ENCODE measurements at places on chromosomes 7 and 10.

GRCh38 chr7:105673367-105674084 lies 92.2 kb upstream of the EFCAB10 start:
- DNase-seq, result peak; percentile 38

DNA sequence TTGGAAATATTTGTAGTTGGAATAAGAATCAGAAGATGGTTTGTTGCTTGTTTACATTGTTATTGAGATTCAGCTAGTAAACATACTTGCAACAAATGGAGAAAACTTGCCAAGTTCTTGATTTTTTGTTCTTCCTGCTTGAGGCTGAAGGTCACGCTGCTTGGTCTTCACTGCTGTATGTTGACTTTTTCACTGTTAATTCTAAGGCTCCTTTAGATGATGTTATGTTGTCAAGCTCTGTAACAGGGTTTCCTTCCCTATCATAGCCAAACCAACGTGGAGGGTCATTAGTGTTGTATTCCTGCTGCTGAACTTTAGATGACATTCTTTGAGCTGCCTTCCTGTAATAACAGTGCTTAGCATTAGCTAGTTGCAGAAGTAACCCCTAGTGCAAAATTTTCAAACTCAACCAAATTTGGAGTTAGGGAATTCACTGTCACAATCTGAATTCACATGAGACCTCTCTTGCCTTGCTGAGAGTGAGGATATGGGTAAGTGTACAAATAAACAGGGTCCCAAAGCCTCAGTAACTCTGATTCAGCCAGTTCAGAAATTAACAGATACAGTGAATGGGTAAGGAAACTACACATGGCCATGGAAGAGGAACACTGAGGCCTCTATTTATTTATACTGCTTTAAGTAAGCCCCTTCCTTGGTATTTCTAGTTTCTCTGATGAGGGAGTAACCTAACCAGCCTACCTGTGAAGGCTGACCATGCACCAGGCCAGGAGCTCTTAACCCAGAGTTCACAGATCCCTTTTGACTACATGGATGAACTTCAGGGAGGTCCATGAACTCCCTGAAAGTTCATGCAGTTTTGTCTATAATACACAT lies 64.6 kb downstream of the FAM185A start:
- no peak for DNase-seq

DNA sequence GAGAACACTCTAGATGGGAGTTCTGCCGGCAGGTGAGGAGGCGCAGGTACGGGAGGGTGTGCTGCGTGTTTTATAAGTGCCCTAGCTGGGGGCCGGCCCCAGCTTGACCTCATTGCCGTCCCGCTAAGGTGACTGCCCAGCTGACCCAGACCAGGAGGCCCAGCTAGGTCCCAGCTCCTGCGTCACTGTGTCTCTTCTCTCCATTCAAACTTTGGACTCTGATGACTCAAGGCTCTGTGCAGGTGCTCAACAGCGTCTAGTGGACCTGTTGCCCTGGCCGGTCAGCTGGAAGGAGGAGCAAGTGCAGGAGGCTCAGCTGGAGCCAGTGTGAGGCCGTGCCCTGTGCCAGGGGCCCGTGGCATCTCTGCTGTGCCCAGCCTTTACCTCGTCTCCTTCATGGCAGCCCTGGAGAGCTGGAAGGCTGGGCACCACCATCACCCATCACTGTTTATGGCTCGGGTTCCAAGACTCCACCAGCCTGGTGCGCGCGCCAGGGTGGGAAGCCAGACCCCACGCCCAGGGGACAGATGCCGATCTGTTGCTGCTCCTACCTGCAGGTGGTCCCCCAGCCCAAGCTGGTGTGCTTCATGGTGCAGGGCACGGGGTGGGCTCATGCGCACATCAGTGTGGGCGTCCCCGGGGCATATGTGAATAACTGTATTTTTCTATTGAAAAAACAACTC lies 14.6 kb downstream of the LHPP start:
- DNase-seq, result no peak

DNA sequence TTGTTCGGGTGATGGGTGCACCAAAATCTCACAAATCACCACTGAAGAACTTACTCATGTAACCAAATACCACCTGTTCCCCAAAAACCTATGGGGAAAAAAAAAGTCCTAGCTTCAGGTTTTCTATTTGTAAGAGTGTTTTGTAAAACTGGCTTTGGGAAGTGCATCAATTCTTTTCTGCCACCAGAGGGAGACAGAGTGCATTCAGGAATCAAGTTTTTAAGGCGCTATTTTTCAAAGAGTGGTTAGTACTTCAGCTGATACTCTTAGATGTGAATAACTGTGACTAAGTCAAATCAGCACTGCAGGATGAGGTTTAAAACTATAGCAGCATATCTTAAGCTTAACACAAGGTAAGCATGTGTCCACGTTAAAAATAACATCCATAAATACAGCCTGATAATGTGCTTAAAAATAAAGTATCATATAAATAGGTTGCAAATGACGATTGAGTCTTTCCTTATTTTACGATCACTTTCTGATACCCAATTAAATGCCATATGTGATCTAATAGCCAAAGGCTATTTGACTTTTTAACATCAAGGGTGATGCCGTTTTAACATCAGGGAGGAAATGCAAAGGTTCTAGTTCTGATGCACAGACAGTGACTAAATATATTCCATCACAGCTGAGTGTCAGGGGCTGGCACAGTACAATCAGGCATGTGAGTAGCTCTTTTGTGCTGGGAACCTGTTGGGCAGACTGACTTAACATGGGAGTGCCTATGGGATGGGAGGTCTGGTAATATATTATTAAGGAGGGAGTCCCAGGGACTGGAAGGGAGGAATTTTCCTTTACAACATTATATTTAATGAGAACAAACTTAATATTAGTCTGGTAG lies 10.6 kb upstream of the LYZL2 start:
- DNase-seq, result no peak

DNA sequence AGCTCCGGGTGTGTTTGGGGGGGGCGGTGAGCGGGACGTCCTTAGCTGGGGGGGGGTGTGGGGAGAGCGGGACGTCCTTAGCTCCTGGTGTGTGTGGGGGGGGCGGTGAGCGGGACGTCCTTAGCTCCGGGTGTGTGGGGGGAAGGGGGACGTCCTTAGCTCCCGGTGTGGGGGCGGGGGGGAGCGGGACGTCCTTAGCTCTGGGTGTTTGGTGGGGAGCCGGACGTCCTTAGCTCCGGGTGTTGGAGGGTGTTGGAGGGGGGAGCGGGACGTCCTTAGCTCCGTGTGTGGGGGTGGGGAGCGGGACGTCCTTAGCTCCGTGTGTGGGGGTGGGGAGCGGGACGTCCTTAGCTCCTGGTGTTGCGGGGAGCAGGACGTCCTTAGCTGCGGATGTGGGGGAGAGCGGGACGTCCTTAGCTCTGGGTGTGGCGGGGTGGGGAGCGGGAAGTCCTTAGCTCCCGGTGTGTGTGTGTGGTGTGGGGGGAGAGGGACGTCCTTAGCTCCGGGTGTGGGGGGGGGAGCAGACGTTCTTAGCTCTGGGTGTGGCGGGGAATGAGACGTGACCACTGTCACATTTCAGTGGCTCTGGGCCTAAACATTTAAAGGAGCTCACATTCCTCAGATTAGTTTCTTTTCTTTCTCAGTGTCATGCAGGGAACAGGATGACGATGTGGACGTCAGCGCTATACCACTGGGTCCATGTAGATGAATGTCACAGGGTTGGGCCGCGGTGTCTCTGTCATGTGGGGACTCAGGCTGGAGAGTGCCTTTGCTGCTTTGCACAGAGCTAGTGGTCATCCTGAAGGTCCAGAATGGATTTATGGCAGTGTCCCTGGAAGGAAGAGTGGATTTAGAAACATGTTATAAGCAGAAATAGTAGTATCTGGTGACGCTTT lies 7.5 kb downstream of the DYNC2I1 start:
- DNase-seq, result peak; percentile 69

GRCh38 chr10:1043532-1043995 lies 5.4 kb downstream of the IDI1 start:
- DNase-seq, result peak; percentile 54

DNA sequence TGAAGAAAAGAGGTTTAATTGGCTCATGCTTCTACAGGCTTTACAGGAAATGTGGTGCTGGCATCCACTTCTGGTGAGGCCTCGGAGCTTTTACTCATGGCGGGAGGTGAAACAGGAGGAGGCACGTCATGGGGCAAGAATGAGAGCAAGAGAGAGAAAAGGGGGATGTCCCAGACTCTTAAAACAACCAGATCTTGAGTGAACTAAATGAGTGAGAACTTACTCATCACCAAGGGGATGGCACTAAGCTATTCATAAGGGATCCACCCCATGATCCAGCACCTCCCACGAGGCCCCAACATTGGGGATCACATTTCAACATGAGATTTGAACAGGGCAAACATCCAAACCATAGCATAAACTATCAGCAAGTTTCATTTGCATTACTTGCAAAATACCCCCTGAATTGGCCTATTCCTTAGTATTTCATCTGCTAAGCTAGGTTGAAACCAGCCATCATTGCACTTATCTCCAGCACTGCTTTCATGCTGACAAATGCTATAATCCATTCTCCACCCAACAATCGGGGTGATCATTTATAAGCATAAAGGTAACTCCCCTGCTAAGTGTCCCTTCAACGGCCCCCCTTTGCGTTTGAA lies 179.0 kb downstream of the NOC3L start:
- DNase-seq, result peak; percentile 59

DNA sequence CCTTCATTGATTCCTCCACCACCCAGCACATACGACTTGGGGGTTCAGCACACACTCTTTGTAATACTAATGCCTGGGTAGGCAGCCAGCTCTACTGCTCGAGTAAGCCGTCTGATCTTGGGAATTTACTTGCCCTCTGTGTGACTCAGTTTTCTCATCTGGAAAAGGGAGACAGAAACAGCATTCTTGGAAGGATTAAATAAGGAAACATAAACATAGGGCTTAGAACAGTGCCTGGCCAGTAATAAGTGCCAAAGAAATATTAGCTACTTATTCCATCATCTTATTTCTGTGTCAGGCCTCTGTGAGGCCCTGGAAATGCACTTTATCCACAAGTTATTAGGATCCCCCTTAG lies 130.1 kb downstream of the TNS3 start:
- no peak for DNase-seq

GRCh38 chr10:104049504-104050250 lies 36.0 kb downstream of the COL17A1 start:
- DNase-seq, result no peak

DNA sequence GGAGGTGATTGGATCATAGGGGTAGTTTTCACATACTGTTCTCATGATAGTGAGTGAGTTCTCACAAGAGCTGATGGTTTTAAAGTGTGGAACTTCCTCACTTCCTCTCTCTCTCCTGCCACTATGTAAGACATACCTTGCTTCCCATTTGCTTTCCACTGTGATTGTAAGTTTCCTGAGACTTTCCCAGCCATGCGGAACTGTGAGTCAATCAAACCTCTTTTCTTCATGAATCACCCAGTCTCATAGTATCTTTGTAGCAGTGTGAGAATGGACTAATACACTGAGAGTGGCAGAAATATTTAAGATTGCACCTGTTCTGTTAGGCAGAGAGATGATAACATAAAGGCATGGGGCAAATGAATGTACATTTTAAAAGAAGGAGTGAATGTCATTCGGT lies 507.8 kb downstream of the SORCS3 start:
- DNase-seq, result no peak

DNA sequence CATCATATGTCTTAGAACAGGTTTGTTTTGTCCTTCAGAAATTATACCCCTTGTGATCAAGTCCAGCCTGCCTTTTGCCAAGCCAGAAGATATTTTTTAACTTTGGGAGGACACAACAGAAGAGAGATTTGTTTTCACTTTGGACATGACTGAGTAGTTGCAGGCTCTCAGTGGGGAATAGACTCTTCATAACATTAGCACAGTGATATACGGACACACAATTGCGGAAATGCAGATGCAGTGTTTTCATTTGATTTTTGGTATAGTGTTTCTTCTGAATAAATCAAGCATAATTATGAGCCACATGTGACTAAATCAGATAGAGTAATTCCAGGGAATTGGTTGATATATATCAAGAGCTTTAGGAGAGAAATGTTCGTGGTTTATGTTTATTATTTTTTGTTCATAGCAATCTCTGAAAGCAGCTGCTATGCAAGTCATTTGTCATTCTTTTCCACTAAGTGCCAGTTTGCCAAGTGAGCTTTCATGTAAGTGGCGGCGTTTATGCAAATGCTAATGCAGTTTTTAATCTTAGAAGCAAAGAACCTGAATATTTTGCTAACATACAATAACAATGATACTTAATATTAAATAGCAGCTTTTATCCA lies 69.6 kb upstream of the HDAC9 start:
- no peak for DNase-seq

DNA sequence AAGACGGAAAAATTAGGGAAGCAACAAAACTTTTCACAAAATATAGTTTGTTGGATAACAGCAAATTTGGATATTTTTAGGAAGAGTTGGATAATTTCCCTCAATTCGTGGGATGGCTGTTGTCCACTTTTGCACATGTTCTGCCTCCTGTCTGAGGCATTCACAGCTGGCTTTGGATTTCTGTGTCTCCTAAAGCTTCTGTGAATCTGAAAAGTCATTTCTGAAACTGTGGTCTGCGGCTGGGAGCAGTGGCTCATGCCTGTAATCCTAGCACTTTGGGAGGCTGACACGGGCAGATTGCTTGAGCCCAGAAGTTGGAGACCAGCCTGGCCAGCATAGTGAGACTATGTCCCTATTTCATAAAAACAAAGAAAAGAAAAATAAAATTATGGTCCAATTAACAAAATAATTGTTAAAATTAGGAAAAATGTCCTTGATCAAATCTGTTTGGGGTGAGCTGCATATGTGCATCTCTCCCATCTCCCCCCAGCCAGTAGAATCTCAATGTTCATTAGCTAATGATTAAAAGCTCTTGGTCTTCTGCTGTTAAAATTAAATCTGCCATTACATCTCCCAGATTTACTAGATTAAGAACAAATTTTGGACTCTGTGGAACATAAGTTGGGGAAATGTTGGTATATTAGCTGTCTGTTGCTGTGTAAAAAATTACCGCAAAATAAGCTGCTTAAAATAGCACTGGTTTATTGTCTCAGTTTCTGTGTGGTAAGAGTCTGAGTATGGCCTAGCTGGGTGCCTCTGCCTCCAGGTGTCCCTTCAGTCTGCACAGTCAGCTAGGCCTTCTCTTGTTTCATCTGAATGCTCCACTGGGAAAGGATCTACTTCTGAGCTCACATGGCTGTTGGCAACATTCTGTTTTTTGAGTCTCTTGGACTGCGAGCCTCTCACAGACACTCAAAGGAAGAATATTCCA lies 332.0 kb upstream of the FZD1 start:
- no peak for DNase-seq

- DNase-seq, result no peak
These were observed 1.9 kb upstream of the PWWP2B start for GRCh38 chr10:132394936-132395703.

DNA sequence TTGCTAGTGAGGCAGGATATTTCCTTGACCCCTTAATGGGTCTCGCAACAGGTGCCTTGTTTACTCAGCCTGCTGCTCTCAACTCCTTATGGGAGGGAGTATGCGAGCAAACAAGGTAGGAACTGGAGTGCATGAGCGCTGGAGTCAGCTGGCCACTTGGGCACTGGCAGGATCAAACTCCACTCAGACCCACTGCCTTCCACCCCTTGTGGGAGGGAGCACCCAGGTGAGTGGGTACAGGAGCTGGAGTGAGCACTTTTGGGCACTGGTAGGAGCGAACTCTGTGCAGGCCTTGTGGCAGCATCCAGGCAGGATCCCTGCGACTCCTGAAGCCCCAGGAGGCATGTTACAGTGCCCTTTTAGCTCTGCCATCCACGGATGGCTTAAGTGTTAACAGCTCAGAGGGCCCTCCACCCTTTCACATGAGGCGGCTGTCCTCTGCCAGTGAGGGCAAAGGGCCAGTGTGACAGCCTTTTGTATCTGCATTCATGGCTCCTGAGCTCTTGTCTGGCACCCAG lies 123.2 kb downstream of the ST7 start:
- no peak for DNase-seq

Data from activated CD4-positive, alpha-beta memory T cell treated with anti-CD3 and anti-CD28 coated beads for 36 hours (primary cell).